ENCODE measurements at places on chromosomes 7 and 10.

DNA sequence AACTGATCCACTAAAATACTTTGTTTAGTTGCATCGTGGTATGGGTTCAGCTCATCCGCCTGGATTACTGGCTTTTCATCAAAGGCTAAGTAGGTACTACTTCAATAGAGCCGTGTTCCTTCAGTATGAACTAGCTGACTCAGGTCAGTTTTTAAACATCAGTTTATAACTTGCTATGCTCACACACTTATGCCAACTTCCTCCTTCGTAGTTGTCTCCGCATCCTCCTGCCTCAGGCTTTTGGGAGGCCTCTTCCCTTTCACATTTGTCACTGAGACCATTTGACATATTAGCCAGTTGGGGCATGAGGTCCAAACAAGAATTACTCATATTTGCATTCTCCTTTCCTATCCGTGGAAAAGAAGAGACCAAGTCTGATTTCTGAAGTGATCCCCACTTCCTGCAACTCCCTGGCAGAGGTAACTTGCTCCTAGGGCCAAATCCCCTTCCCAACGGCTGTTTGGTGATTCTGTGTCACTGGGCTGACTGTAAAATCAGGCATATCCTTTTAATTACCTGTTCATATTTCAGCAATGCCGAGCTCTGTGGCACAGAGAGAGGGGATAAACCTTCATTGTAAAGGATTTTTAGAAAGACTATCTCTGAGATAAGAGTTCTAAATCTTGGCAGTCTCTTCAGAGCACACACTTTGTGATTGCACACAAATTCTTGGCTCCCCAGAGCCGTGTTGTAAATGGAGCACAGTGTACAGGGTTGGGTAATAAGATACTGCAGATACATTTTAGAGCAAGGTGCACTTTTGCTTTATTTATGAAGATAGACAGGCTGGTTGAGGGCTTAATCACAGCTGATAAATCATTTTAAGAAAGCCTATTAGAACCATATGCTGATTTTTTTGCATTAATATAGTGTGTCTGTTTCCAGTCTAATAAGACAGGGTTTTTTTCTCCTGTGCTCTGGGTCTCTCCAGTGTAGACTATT is 108.0 kb downstream of the CREB5 start:
- no peak for DNase-seq

- no peak for DNase-seq
These were observed 17.2 kb downstream of the AKAP9 start for GRCh38 chr7:91957823-91958222.

DNA sequence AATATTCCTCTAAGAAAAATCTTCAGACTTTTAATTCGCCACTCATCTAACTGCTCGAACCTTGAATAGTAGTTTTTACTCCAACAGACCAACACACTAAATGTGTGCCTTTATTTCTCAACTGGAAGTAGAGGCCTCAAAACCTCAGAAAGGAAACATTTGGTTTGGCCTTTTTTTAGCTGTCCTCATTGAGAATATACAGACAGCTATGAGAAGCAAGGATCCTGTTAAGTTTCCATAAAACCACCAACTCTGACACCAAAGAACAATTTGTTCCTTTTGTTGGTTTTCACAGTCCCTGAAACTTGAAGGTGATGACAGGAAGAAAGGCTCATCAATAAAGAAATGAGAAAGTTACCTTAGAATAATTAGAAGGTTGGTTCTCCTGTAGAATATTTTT is 199.2 kb upstream of the MEOX2 start:
- DNase-seq, result no peak

DNA sequence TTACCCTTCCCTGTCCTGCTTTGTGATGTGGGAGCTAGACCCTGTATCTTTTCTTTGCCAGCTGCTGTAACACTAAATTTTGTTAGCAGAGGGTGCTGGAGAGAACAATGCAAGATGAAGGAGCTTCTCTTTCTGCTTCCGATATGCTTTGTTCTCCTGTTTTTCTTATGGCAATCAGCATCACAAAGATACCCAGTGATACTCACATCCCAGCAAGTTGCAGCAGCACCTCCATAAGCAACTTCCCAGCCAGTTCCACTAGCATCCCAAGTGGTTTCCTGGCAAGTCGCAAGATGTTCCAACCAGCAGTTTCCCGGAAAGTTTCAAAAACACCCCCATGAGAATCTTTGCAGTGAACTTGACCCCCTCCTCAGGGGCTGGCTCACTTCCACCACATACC is 148.6 kb downstream of the IMMP2L start:
- no peak for DNase-seq

- DNase-seq, result no peak
These were observed 348.1 kb downstream of the TFEC start for GRCh38 chr7:115682507-115682906.

GRCh38 chr10:102231357-102232318 is 5.5 kb downstream of the ELOVL3 start:
- no peak for DNase-seq

- no peak for DNase-seq
These were observed 94.5 kb downstream of the SEC61G start for GRCh38 chr7:54664235-54665228.
